Upper lobe of left lung (tissue), 6 donors: ENCODE measurements at places on chromosomes 12 and 14.

GRCh38 chr14:44830371-44830770 lies 131.4 kb downstream of the KLHL28 start:
- DNase-seq: no peak

DNA sequence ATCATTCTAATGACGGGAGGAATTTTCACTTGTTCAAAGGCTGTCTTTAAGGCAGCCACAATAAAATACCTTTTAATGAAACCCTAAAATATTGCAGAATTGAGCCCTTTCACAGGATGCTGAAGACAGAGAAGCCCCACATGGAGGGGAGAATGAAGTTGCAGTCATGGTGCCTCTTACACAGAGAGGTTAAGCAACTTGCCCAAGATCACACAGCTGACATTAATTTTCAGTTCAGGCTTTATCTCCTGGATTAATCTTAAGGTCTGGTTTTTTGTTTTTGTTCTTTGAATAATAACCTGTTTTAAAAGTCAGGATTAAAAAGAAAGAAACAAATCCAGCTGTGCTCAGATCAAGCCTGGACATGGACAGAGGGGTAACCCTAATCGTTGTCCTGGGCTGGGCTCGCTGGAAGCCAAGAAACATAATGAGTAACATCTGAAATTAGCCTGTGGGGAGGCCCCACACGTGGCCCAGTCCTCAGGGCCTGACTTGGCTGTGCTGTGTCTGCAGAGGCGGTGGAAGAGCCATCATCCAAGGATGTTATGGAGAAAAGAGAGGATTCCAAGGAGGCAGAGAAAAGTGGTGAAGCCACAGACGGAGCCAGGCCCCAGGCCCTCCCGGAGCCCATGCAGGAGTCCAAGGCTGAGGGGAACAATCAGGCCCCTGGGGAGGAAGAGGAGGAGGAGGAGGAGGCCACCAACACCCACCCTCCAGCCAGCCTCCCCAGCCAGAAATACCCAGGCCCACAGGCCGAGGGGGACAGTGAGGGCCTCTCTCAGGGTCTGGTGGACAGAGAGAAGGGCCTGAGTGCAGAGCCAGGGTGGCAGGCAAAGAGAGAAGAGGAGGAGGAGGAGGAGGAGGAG lies 8.0 kb downstream of the CHGA start:
- no peak for DNase-seq

DNA sequence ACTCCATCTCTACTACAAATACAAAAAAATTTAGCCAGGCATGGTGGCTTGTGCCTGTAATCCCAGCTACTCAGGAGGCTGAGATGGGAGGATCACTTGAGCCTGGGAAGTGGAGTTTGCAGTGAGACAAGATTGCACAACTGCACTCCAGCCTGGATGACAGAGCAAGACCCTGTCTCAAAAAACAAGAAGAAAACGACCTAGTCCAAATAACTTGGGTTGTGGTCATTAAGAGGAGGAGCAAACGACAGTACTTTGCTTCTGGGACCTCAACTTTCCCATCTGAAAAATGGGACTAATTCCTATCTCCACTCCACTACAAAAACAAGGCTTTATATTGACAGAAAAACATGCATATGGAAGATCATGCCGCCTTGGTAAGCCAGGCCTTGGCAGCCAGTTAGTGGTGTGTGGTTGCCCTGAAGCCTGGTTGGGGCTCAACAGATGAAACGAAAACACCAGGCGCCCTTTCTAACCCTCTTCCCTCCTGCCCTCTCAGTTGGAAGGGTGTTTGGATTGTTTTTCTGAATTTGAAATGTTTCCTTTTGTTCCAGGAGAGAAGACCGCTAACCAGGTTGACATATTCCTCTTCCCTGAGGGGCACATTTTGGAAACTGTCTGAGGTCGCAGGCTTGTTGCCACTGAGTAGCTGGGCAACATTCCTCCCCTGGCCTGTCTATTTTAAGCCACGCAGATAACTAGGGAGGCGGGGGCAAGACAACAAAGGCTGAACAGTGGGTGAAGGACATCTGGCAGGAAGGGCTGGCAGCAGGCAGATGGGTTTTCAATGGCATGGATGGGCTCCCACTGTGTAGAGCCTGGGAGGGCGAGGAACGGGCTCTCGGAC lies 13.7 kb upstream of the VPS37B start:
- DNase-seq: no peak

DNA sequence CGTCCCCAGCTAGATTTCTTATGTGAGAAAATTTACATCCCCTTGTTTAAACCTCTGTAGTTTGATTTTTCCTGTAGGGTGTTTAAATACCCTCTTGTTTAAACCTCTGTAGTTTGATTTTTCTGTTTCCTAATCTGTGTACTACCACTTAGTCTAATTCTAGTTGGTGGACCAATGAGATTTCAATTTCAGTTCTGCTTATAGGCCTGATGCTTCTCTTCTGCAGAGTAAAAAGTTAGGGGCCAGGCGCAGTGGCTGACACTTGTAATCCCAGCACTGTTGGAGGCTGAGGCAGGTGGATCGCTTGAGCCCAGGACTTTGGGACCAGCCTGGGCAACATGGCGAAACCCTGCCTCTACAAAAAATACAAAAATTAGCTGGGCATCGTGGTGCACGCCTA lies 11.5 kb downstream of the UBC start:
- no peak for DNase-seq

DNA sequence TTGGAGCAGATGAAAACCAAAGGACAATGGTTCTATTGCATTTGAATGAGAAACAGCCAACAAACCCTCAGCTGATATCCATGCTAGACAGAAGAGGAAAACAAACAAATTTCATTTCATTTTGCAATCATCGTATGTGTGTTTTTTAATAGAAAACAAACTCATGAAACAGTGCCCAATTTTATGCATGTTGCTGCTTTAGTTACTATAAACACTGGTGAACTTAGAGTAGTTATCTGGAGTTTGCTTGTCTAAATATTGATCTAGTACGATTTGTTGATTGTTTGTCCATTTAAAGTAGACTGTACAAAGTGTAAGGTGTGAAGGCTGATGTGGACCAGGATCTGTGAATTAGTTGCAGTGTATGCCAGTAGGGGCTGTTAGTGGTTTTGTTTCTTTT lies 166.6 kb downstream of the KITLG start:
- no peak for DNase-seq

DNA sequence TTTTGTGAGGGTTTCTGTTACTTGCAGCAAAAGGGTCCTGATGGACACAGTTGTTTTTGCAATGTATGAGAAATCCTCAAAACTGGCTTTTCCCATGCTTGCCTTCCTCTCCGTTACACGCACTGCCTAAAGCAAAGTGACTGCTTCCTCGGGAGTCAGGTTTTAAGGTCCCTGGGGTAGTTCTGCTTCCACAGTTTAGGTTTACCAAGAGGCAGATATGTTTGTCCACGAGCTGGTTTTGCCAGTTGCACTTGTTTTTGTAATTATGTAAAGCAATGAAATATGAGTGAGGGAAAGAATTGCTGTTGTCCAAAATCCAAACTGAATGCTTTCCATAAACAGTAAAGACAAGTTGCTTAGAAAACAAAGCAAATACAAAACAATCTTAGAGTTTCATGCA lies 290.7 kb upstream of the AMIGO2 start:
- DNase-seq: no peak

DNA sequence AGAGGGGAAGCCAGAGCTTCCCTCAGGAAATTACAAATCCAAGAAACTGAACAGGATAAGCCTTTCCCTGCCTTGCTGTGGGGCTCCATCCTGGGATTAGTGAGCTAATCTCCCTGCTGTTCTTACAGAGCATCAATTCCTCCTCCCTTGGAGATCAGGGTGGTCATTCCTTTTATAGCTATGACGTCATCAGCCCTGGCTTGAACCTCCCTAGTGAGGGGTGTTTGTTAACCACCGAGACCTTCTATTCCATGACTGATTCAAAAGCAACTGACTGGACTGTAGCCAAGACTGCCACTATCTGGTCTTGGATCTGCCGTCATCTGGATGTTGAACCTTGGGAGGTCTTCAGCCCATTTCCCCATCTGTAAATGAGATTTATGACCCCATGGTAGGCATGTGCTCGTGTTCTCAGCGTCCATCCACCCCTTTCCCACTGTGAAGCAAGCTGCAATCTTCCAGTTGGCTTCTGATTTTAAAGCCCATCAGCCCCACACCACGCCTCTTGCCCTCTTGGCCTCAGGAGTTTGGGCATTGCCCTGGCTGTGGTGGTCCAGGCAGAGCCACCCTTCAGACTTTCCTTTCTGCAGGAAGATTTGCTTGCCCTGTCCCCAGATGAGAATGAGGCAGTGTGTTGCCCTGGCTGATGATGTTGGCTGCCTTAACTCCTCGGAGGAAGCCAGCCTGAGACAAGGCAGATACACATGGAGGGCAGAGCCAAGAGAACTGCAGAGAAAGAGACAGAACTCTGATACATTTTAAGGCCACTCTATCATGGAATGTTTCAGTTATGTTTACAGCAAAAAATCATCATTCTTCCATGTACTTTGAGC lies 59.6 kb upstream of the ACTN1 start:
- DNase-seq: no peak

- DNase-seq: no peak
Observed at GRCh38 chr14:64729386-64730060, 25.3 kb downstream of the PLEKHG3 start.

- no peak for DNase-seq
Observed at GRCh38 chr12:80938397-80938796, 663 bp upstream of the LIN7A start.

DNA sequence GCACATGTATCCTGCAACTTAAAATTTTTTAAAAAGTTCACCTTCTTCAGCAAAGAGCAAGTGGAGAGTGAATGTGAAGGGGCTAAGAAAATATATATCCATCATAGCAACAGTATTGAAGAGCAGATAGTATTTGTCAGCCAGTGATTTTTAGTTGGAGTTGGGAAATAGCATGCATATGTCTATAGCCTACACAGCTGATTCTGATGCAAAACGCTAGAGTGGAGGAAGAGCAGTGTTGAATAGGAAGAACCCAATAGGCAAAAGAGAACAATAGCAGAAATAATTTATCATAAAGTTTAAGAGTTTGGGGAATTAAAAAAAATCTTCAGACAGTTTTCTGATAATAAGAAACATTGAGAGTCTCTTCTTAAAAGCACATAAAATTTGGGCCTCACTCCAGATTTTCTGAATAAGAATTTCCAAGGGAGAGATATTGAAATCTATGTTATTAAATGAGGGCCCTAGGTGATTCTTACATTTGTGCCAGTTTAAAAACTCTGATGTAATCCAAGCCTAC lies 12.0 kb downstream of the PDE6H start:
- no peak for DNase-seq

- DNase-seq: no peak
Observed at GRCh38 chr14:57212919-57213318, 55.8 kb downstream of the EXOC5 start.
